Esophagus squamous epithelium (tissue), 5 donors: ENCODE measurements at places on chromosomes 11 and 22.

DNA sequence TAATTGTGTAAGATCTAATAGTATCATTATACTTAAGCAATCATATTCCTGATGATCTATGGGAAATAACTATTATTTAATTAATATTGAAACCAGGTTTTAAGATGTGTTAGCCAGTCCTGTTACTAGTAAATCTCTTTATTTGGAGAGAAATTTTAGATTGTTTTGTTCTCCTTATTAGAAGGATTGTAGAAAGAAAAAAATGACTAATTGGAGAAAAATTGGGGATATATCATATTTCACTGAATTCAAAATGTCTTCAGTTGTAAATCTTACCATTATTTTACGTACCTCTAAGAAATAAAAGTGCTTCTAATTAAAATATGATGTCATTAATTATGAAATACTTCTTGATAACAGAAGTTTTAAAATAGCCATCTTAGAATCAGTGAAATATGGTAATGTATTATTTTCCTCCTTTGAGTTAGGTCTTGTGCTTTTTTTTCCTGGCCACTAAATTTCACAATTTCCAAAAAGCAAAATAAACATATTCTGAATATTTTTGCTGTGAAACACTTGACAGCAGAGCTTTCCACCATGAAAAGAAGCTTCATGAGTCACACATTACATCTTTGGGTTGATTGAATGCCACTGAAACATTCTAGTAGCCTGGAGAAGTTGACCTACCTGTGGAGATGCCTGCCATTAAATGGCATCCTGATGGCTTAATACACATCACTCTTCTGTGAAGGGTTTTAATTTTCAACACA lies 6.4 kb downstream of the BIRC3 start:
- DNase-seq: no peak

DNA sequence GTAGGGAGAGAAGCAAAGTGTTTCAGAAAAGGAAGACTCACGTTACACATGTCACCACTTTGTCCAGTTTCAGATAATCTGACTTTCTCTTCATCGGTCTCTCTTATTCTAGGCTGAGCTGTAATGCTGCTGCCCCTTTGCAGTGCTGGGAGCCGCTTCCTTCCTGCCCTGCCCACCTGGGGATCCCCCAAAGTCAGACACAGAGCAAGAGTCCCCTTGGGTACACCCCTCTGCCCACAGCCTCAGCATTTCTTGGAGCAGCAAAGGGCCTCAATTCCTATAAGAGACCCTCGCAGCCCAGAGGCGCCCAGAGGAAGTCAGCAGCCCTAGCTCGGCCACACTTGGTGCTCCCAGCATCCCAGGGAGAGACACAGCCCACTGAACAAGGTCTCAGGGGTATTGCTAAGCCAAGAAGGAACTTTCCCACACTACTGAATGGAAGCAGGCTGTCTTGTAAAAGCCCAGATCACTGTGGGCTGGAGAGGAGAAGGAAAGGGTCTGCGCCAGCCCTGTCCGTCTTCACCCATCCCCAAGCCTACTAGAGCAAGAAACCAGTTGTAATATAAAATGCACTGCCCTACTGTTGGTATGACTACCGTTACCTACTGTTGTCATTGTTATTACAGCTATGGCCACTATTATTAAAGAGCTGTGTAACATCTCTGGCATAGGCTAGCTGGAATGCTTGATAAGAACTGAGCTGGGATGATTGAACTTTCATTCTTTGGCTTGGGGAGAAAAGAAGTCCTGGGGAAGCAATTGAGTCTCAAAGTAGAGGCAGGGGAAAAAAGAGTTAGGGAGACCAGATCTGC lies 31.2 kb upstream of the SMIM35 start:
- DNase-seq: no peak

DNA sequence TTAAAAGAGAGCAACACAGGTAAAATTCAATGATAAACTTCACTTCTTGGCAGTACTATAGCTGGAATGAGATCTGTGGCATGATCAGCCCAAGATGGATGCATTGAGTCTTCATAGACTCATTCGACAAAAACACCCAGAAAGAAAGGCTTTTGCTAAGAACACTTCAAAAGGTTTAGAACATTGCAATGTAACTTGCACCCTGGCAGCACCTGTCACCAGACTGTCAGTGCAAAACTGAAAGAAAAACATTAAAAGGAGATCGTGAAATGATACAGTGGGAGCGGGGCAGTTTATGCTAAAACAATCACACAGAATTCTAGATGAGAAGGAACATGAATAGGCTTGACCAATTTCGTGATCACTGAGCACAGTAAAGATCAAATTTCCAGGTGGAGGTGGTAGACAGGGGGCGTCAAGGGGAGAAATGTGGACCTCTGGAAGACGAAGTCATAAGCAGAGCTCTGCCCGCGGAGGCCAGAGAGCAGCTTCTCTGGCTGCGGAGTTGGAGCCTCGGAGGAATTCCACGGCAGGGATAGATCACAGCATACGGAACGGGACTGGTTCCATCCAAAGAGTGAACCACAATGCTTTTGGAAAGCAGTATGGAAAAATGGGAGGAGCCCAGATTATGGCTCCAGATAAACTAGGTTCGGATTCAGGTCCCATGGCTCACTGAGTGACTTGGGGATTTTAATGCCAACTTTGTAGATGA lies 11.9 kb downstream of the VSIG10L2 start:
- no peak for DNase-seq

GRCh38 chr22:30204742-30205111 lies 41.8 kb downstream of the LIF start:
- no peak for DNase-seq

DNA sequence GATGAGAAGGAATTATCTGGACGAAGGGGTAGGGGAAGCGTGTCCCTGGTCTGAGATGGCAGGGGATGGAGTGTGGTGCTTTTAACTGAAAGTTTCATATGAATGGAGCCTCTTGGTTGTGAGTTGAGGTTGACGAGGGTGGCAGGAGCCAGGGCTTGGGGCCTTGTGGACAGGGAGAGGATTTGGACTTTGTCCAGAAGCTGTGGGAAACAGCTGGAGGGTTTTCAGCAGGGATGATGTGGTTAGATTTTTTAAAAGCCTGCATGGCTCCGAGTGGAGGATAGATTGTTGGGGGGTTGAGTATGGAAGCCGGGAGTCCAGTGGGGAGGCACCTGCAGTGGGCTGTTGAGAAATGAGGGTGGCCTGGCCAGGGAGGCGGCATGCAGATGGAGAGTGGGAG lies 24.8 kb downstream of the MYO7A start:
- DNase-seq: no peak

- DNase-seq: no peak
Measured at GRCh38 chr11:94876645-94877442, 96.5 kb downstream of the CWC15 start.

DNA sequence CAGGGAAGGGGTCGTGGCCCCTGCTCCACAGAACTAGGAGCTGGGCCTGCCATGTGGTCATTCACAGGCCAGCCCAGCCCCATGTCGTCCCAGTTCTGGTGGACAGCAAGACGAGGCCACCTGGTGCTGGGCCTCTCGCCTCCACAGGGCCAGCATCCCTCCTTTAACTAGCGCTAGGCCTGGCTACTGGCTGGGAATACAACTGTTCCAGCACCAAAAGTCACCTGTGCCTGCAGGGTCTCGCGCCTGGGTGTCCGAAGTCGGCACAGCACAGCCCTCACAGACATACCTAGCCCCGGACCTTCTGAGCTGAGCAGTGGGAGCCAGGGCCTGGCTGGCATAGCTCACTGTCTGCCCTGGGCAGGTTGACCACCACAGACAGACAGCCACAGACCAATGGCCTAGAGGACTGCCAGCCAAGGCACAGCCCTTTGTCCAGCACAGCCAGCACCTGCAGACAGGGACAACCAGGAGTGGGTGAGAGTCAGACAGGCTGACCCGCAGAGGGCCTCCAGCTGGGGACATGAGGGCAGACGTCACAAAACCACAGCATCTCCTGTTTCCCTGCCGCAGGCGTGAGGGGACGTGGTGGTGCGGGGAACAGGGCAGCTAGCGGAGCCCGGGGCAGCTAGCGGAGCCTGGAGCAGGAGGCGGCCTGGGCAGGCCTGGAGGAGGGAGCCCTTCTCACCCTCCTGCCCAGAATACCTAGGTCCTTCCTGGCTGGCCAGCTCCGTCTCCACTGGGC lies 27.2 kb upstream of the TH start:
- DNase-seq: no peak

DNA sequence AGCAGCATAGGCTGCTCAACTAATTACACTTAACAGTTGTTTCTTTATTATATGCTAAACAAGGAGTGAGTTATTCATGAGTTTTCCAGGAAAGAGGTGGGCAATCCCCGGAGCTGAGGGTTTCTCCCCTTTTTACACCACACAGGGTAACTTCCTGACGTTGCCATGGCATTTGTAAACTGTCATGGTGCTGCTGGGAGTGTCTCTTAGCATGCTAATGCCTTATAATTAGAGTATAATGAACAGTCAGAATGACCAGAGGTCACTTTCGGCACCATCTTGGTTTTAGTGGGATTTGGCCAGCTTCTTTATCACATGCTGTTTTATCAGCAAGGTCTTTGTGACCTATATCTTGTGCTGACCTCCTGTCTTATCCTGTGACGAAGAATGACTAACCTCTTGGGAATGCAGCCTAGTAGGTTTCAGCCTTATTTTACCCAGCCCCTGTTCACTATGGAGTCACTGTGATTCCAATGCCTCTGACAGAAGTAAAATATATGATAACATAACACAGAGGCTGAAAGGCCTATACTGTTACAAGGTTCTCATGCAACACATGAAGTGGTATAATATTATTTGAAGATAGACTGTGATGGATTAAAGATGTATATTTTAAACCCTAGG lies 41.3 kb upstream of the RDX start:
- no peak for DNase-seq

GRCh38 chr22:47392054-47392347 lies 629.6 kb downstream of the TBC1D22A start:
- DNase-seq: no peak

DNA sequence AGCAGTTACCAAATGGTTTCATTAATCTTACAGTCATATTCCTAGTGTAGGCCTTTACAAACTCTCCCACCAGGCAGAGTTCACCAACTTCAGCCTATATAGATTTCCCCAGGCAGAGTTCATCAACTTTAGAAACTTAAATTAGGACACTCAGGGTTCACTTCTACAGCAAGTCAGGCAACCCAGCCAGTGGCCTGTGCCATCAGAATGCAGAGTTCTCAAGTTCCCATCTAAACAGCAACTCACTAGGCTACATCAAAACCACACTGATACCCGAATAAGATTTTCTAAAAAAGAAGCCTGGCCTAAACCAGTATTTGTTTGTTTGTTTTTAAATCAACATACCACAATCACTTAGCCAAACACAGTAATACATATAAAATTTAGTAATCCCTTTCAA lies 33.7 kb downstream of the PICALM start:
- DNase-seq: no peak

- DNase-seq: no peak
Measured at GRCh38 chr11:76646882-76647534, 23.5 kb downstream of the LRRC32 start.

DNA sequence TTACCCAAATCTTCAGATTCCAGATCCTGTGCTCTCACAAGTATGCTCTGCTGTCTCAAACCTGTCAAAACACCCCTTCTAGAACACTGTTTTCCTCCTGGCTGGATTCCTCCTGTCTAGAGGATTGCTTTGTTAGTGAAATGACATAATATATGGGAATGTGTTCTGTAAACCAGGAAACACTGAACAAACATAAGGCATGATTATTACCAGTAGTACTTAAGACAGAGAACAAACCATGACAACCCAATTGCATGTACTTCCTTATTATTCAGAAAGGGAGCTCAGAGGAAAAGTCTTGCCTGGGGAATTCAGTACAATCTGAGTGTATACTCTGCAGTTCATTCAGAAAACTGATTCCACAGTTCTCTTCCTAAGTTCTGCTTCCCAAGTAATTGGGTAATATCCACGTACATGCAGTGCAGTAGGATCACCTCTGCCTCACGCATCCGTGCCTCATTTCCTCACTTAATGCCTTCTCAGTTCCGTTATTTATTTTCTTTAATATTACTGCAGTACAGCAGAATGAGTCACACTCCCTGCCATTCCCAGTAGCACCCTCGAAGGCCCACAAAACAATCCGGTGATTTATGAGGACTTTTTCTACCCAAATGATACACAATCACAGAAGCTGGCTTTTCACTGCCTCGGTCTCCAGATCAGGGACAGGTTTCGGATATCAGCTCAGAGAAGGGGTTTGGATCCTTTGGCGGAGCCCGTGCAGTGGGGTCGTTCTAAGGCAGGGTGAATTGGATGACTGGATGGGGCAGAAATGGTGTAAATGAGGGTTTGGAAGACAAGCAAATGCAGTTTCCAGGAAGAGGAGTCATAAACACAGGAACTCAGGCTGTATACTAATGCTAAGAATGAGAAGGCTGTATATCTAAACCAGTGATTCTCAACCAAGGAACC lies 896.9 kb downstream of the KCNA4 start:
- DNase-seq: no peak

- no peak for DNase-seq
Measured at GRCh38 chr22:28817919-28818859, 17.8 kb upstream of the XBP1 start.
